ENCODE measurements at places on chromosomes 3 and 15.

- no peak for DNase-seq
Measured at GRCh38 chr3:149534671-149535332, 60.3 kb downstream of the TM4SF4 start.

DNA sequence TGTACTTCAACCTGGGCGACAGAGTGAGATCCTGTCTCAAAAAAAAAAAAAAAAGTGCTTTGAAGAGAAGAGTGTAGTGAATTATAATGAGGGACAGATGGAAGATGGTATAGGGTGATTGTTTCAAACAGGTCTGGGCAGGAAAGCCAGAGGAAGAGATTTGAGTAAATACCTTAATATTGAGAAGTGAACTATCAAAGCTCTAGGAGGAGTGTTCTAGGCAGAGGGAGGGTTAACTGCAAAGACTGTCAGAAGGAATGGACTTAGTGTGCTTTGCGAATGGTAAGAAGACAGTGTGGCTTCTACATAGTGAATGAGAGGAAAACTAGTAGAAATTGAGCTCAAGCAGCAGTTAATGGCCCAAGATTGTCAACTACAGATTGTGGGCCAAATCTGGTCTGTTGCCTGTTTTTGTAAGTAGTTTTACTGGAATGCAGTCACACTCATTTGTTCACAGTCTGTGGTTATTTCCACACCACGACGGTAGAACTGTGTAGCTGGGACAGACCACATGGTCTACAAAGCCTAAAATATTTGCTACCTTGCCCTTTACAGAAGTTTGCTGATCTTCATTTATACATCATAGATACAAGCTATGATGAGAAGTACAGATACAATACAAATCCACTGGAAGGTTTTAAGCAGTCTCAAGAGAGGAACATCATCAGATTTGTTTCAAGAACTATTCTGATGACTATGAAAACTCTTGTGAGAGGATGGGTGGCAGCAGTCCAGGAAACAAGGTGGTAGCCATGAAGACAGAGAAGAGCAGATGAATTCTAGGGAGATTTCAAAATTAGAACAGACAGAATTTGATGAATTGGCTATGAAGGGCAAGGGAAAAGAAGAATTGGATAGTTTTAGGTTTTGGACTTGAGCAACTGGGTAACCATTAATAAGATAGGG is 16.5 kb upstream of the USP50 start:
- no peak for DNase-seq

DNA sequence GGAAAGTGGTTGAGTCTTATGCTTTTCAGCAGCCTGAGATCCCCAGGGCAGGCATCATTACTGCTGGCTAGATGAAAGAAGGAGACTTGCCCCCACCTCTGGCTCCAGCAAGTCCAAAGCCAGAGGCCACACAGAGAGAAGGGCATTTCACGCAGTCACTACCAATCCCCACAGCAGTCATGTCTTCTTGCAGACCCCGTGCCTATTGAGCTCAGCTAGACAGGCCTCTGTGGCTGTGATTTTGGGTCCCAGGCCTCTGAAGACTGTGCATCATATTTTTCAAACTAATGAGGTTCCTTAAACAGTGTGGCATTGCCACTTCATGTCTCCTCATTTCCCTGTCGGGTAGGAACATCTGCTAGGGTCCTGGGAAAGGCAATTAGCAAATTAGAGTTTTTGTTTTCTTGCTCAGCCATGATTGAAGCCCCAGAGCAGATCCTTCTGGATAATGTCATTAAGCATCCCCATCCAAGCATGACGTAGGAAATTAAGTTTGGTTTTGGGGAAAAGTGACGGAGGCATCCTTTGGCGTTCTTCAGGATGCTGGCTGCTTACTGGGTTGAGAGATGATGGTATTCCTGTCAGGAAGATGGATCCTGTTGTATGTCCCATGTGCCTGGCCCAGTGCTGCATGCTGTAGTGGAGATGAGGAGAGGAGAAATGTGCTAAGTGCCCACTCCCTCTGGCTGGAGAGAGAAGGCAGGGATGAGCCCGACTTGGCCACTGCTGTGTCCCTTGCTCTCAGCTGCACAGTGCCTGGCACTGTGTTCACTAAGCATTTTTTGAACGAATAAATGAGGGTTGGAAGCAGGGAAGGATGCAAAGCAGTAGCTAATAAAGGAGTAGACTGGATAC is 7.0 kb downstream of the SPSB4 start:
- DNase-seq = no peak

- no peak for DNase-seq
Measured at GRCh38 chr3:114860531-114860930, 286.6 kb downstream of the ZBTB20 start.

GRCh38 chr3:73516631-73517030 is 108.1 kb downstream of the PDZRN3 start:
- no peak for DNase-seq

DNA sequence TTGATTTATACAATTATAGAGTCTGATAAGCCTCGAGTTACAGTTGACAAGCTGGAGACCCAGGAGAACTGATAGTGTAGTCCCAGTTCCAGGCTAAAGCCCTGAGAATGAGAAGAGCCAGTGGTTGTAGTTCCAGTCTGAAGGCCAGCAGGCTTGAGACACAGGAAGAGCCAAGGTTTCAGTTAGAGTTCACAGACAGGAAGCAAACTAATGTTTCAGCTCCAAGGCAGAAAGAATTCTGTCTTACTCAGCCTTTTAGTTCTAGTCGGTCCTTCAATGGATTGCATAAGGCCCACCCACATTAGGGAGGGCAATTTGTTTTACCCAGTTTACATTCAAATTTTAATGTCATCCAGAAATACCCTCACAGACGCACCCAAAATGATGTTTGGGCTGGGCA is 102.7 kb downstream of the CDIN1 start:
- DNase-seq = no peak

DNA sequence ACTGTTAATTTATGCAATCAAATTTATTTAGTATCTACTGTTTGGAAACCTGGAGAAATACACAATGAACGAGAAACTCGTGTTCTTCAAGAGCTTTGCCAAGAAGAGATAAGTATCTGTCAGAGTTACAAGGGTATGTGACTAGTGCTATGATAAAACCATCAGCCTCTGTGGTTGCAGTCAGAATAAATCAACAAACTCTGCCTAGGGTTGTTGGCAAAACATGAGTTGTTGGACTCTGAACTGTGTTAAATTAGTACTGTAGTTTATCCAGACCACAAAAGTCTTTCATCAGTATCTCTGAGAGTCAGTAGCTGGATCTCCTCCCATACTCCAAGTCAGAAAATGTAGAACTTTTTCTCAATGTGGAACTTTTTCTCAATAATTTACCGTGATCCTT is 918.4 kb downstream of the NAALADL2 start:
- no peak for DNase-seq

DNA sequence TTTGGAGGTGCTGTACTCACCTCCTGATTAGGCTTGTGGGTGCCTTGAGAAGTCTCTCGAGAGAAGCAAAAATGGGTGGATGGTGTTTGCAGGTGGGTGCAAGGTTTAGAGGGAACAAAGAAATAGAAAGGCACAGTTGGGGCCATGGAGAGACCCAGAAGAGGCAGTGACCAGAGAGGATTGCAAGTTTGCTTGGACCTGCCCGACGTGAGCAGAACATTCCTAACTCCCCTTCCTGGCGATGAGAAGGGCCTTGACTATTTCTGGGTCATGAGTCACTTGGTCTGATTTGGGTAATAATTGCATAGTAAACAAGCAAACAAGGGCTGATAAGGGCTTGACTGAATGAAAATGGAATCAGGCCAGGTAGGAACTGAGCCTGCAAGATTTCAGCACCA is 7.0 kb upstream of the CTSH start:
- no peak for DNase-seq

DNA sequence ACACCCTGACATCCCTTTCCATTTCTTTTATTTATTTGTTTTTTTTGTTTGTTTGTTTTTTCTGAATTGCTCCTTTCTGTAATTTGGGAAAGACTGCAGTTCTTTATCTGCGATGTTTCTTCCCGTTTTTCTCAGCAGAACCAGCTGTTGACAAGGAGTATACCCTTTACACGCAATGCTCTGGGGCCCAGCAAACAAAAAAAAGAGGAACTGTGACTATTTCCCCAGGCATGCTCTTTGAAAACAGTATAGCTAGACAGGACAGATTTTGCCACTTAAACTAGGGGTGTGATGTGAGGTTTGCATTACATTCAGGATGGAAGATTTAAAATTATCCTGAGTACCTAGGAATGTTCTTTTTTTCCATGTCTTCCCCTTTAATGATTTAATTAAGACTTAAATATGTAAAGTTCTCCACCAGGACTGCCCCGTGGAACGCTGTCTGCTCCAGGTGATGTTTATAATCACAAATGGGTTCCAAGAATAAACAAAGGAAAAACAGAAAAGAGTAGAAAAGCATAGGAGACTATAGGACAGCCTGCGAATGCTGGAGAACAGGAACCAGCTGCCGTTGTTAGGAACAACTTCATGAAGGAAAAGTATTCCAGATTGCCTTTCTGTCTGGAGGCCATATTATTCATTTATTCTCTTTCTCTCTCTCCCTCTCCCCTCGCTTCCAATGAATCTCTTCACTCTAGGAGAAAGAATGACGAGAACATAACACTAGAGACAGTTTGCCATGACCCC is 43.3 kb downstream of the TGFBR2 start:
- no peak for DNase-seq

DNA sequence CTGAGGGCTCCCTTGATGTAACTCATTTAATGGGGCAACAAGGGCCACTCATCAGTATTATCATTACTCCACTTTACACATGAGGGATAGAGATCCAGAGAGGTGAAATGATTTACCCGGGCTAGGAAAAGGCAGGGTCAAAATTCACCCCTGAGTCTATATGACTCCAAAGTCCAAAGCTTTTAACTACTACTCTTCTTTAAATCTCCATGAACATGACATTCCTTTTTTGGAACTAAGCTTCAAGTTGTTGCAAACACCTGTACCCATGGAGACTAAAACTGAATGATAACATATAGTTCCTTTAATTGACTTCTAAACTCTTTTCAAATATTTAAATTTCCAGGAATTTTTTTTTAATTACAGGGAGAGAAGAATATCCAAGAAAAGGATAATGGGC is 292.9 kb upstream of the GADL1 start:
- DNase-seq = no peak

DNA sequence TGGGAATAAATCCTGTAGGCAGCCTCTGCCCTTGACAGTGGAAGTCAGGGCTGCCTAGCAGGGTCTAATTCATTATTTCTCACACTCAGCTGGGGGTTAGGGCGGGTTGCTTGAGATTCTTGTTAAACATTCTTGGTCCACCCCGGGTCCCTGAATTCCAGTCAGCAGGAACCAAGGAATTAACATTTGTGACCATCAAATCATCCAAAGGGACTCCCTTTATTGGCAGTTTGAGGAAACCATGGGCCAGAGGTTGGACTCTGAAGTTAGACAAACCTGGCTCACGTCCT is 122.8 kb downstream of the EEFSEC start:
- no peak for DNase-seq

- no peak for DNase-seq
Measured at GRCh38 chr15:29676961-29677402, 145.3 kb downstream of the TJP1 start.

- no peak for DNase-seq
Measured at GRCh38 chr15:101136381-101137268, 115.2 kb downstream of the CHSY1 start.

DNA sequence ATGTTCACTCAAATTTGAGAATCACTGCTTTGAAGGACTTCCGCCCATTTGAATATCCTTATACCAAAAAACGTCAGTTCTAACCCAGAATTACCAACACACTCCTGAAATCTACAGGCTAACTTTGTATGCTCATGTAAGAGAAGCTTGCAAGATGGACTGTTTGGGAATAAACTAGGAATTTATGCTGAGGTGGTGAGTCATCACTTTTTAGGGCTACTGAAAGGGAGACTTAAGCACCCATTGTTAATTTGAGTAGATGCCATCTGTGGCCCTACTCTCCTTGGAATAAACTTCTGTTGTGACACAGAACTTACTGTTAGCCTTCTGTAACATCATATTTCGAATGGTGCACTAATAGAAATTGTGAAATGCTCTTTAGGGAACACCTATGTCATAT is 74.6 kb downstream of the FGF12 start:
- no peak for DNase-seq

GRCh38 chr3:118978393-118978758 is 56.3 kb downstream of the IGSF11 start:
- no peak for DNase-seq

DNA sequence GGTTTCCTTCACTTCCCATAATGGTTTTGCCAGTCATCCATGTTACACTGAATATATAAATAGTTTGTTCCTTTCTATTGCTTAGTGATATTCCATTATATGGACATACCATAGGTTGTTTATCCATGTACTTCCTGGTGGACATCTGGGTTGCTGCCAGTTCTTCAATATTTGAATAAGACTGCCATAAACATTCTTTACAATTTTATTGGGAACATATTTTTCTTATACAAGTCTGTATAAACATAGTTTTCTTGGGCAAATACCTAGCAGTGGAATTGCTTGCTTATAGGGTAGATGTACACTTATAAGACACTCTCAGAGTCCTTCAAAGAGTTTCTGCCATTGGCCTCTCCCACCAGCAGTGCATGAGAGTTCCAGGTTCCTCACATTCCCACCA is 231.4 kb downstream of the OPA1 start:
- no peak for DNase-seq

DNA sequence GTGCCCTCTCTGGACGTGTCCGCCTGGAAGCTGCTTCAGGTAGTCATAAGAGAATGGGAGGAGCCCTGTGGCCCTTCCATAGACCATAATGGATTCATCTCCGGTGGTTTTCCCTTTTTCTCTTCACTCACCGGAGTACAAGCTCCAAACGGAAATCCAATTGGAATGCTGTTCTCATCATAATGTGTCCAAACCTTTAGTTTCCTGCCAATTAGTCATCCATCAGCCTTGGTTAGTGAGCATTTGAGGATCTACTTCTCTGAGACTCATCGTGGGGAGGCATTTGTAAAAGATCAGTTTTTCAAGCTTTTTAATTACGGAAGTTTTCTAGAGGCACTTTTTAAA is 34.9 kb downstream of the ABHD2 start:
- no peak for DNase-seq

DNA sequence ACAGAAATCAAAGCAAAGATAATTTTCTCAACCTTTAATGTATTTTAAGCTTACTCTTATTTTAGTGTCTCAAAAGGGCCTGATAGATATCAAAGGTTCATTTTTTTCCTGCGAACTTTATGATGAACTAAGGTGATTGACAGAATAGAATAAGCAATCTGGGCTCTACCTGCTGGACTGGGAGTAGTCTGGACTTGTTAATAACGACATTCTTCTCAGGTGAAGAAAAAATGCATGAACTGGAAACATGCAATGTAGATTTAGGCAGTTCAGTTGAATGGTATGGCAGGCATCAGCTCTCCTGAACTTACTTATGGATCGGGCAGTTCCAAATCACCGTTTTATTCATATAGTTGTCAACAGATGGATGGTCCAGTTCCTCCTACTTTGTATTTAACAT is 189.7 kb upstream of the ZBTB20 start:
- no peak for DNase-seq

- DNase-seq = no peak
Measured at GRCh38 chr3:24886501-24886900, 391.9 kb upstream of the THRB start.

DNA sequence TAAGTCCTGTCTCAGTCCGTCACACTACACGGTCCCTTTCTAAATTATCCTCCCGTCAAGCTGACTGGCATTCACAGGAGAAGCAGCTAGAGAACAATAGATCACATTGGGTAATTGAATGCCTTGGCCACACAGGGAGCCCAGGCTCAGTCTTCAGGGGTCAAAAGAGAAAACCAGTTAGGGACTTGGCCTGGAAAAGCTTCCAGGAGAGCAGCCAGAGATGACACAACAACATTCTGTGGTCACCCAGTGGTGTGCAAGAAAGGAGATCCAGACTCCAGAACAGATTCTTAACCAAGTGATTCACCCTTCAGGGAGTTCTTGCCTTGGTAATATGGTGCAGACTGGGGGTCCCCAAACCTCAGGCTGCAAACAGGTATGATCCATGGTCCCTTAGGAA is 15.9 kb downstream of the ARHGAP31 start:
- no peak for DNase-seq
